ENCODE measurements at places on chromosomes 1 and 21.
A peak's percentile ranks its signal among the peaks of the same experiment; 100 is the strongest.

- DNase-seq, result no peak
These were observed 11.2 kb downstream of the S100A10 start for GRCh38 chr1:151982300-151983005.

- no peak for DNase-seq
These were observed 127.6 kb upstream of the LMO4 start for GRCh38 chr1:87200875-87201638.

DNA sequence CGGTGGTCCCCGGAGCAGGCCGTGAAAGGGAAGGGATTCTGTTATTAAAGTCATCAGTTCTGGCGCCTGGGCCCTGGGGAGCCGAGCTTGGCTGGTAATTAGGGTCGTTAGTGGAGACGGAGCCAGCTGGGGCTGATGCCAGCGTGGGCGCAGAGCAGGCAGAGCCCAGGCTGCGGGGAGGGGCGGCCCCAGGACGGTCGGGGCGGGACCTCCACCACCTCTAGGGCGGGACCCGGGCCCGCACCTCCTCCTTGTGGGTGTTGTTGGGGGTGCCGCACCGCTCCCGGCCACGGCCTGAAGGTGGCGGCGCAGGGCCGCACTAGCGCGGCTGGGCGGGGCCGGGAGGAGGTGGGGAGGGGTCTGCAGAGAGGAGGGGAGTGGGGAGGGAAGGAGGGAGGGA, 470.6 kb downstream of the PTPRU start:
- no peak for DNase-seq

DNA sequence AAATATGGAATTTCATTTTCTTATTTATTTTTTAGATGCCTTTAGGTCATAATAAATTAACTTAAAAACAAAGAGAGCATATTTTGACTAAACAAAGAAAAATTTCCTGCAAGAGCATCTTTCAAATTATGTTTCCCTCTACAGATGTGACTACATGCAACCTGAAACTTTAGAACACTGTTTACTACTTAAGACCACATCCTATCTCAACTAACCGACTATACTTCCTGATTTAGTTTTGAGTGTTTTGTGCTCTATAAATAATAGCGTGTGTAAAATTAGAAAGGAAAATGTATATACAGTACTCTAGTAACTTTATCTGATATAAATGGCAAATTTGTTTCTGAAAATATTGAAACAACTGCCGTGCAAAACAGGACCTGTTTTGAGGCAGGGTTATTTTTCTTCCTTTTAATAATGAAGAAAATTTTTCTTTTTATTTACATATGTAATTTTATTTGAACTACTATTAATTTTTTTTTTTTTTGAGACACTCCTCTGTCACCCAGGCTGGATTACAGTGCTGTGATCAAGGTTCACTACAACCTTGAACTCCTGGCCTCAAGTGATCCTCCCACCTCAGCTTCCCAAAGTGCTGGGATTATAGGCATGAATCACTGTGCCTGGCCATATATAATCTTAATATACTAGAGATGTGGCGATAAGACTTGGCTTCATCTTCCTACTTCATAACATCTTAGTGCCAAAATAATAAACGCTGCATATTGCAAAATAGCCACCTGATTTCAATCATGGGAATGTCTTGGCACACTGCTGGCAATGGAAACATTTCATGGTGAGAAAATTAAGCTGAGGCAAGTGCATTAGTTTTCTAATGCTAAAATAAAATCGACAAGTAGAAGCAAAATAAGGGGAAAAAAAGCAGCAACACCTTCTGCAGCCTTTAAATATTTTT, 12.3 kb downstream of the ZRANB2 start:
- DNase-seq, result no peak

DNA sequence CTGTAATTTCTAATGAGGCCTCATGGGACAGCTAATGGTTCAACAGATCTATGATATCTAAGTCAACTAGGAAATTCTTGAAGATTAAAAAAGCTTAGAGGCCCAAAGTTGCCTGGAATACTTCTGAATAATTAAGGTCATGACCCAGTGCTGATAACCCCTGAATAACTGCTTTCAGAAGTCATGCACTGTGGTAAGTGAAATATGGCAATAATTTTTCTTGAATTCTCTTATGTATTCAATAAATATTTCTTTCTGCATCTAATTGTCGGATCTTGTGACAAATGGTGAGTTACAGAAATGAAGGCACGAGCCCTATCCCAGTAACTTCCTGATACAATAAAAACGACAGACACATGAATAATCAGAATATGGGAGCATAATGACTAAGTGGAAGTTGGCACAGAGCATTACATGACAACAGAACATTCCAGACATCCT, 219.3 kb upstream of the GREM2 start:
- DNase-seq, result peak; percentile 94

GRCh38 chr21:35530766-35531165, 481.7 kb upstream of the RUNX1 start:
- DNase-seq, result no peak

DNA sequence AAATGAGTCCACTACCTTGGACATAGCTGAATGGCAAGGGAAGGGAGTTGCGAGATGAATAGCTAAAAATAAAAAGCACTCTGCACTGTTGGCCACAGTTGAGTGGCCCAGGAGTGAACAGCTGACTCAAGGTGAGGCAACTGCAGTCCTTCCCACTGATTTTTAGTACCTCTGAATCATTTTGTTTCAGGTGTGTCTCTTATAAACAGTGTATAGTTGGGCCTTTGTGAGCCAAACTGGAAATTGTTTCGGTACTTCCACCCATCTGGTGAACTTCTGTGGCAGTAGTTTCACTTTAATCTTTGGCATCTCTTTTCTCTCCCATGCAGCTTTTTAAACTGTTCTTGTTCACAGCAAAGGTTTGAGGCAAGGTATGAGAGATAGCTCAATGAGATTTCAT, 122.7 kb downstream of the VAV3 start:
- DNase-seq, result no peak

DNA sequence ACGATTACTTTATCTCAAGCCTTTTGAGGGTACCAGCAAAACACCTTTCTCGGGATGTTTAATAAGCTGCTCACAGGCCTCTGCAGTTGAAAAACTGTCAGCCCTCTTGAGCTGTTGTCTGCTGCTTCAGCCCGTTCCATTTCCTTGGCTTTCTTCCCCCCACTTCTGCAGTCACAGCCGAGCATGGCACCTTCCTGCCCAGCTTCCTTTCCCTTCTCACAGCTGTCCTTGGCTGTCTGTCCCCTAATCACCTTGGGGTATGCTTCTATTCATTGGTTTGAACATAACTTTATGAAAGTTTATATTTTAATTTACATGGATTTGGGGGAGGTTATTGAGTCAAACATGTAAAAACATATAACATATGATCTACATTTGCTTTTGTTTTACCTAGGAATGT, 6.9 kb upstream of the PROX1 start:
- no peak for DNase-seq

GRCh38 chr1:47596328-47596727, 158.5 kb downstream of the FOXD2 start:
- no peak for DNase-seq

DNA sequence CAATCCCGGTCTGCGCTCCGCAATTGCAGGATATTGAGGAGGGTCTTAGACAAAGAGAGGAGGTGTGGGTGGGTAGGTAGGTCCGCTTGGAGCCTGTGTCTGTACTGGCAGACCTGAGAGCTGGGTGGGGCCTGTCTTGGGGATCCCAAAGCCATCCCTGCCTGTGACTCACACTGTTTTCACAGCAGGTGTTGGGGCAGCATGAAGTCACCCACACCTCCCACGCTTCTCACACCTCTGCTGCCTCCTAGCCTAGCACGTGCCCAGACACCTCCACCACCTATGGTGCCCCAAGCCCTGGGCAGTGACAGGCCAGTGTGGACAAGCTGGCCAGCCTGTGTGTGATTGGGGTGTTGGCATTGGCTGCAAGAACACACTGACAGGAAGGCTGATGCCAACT, 65.7 kb upstream of the ECE1 start:
- DNase-seq, result no peak

DNA sequence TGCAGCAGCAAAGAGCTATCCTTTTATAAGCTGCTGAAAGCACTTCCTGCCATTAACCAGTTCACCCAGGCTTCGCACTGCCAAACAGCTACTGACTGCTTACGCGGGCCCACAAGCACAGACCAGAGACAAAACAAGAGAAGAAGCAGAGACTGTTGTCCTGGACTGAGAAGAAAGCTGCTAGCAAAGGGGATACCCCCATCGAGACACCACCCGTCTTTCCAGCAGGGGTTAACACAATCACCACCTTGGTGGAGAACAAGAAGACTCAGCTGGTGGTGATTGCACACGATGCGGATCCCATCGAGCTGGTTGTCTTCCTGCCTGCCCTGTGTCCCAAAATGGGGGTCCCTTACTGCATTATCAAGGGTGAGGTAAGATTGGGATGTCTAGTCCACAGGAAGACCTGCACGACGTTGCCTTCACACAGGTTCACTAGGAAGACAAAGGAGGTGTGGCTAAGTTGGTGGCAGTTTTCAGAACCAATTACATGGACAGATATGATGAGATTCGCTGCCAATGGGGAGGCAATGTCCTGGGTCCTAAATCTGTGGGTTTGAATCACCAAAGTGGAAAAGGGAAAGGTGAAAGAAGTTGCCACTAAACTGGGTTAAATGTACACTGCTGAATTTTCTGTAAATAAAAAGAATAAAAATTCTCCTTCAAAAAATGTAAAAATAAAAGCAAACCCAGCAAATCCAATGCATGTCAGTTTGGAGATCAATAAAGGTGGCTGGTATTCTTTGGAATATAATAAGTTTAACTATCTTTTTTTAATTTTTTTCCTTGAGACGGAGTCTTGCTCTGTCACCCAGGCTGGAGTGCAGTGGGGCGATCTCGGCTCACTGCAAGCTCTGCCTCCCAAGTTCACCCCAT, 1.2 kb downstream of the FMO5 start:
- no peak for DNase-seq

- no peak for DNase-seq
These were observed at the start of gene SPSB1 for GRCh38 chr1:9292361-9293240. Gene SPSB1 (plus strand): TSS chr1:9292894. CDS start chr1:9355892, 62,998 bp downstream.

GRCh38 chr1:76857138-76857537, 10.1 kb upstream of the ST6GALNAC5 start:
- DNase-seq, result no peak

Measured in AG09309 (cell line).